ENCODE measurements at places on chromosomes 12 and 14.

DNA sequence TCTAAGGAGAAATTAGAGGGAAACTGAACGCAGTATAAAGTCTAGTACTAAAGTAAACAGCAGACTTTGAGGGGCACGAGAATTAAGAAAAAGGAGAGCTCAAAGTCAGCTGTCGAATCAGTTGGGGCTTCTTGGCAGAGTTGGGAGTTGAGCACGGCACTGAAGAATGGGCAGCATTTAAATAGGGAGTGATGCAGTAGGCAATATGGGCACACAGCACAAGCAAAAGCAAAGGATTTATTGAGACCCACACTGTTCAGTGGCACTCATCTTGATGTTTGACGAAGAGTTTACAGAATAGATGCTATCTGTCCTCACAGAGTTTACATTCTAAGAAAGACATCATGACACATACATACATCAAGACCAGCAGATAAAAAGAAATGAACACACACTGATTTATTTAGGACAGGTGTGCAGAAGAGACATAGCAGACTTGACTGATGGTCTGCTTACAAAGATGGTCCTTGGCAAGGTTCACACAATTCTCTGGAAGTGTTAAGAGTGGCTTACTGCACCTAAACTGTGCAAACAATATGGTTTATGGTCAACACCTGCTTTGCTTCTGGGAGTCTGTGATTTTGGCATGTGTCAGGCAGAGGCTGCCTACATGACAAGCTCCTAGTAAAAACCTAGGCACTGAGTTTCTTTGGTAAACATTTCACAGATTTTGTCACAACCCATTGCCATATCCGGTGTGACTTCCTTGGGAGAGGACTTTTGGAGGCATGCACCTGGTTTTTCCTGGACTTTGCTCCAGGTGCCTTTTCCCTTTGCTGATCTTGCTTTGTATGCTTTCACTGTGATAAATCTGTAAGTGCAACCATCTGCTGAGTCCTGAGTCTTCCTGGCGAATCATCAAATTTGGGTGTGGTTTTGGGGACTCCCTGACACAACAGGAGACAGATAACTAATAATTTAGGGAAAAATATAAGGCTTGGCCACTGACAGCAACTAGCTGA lies 26.3 kb downstream of the ALKBH1 start:
- DNase-seq = peak; percentile 17

DNA sequence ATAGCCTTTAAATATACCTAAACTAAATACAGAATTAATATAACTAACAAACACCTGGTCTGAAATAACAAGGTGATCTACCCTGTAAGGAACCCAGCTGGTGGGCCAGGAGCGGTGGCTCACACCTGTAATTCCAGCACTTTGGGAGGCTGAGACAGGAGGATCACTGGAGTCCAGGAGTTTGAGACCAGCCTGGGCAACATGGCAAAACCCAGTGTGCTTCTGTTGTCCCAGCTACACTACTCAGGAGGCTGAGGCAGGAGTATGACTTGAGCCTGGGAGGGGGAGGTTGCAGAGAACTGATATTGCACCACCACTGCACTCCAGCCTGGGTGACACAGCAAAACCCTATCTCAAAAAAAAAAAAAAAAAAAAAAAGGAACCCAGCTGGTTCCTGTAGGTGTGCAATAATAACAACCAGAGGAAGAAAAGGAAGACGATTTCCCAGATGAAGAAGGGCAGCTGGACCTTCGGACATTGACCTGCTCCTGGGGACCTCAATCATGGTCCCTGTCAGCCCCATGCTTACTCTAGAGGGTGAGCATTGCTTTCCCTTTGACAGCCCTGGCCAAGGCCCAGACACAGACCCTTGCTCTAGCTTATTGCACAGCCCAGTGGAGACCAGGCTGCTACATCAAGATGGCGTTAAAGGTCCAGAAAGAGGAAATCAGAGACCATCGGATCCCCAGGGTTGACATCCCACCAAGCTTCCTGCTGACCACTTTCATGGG lies 5.4 kb downstream of the FOS start:
- DNase-seq = peak; percentile 87

DNA sequence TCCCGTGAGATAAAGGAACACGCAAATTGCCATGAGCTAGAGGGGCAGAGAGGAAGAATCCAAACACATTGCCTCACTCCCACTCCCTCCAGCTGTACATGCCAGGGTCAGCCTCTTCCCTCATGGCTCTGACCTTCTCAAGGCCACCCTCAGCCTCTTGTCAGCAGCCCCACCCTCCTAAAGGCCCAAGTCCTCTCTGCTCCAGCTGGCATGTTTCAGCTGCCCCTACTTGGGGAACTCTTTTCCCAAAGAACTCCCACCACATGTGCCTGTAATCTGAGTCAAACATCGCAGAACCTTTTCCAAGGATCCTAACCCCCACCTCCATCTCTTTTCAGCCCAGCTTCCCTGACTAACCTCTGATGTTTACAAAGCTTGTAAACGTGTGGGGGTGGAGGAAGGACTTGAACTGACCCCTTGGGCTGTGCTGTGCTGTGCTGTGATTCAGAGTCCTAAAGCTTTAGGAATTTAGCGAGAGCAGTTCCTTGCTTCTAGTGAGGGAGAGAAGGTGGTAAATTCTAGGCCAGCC lies 7.3 kb upstream of the CACNB3 start:
- no peak for DNase-seq

DNA sequence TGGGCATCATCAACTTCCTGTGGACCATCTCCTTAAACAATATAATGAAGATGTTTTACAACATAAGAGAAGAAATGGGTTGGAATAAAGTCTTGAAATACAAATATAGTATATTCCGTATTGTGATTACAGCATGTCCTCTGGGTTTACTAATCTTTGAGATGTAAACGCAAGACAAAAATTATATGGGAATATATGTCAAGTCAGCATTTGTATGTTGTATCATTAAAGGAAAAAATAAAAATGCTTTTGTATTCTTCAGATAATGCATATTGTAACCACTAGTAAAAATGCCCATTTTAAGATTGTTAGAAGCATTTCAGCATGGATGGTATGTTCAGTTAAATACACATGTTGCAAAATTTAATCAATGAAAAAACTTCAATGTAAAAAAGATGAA lies 893.3 kb downstream of the FLRT2 start:
- no peak for DNase-seq

DNA sequence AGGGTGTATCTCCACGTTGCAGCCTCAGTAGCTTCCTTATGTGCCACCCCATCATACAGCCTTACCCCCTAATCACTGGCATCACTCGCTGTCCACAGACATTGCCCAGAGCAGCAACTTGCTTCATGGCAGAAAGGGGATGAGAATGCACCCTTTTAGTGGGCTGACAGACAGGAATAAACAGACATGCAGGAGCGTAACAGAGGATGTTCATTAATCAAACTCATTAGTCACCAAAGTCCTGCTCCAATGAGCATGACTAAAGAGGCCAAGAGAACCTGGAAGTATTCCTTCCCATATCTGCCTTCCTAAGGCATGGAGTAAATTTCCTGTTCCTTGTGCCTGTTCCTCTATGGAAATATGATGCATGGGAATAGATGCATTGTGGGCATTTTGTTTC lies 197.0 kb downstream of the PHLDA1 start:
- DNase-seq = no peak

GRCh38 chr12:54139019-54139418 lies 49.8 kb downstream of the SMUG1 start:
- DNase-seq = no peak

DNA sequence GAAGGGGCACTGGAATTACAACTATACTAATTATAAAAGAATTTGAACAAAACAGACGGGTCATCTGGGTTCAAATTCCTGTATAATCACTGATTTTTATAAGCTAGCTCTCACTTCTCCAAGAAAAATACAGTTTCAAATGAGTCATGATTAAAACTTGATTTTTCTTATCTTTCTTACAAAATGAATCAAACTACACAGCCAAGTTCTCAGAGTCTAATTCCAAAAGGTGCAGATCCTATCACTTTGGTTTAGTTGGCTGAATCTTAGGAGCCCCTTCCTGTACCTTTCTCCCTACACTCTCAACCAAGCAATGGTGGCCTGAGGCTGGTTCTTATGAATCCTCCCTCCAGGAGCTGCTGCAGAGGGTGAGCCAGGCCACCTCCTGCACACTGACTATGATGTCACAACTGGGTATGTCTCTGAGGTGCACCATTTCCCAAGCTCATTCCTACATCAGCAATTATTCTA lies 43.8 kb upstream of the BMP4 start:
- DNase-seq = no peak

GRCh38 chr12:88237954-88238353 lies 95.8 kb downstream of the TMTC3 start:
- DNase-seq = no peak

GRCh38 chr12:3520711-3521110 lies 29.7 kb downstream of the PRMT8 start:
- DNase-seq = no peak

- no peak for DNase-seq
Measured at GRCh38 chr12:65609359-65609771, 214.9 kb upstream of the HMGA2 start.

Measured in hematopoietic multipotent progenitor cell treated with erythropoietin and hydrocortisone succinate and interleukin-3 and kit ligand, for 4 days (in vitro differentiated cells).